Stimulated activated CD4-positive, alpha-beta T cell treated with anti-CD3 and anti-CD28 coated beads, Interleukin-12 subunit alpha, Interleukin-12 subunit beta, amount 100 ng/mL, for 24 hours (primary cell): ENCODE measurements at places on chromosomes 3 and 15.

- no peak for DNase-seq
Measured at GRCh38 chr3:42053476-42053875, 37.7 kb upstream of the TRAK1 start.

- DNase-seq, result no peak
Measured at GRCh38 chr15:79219393-79220056, 63.0 kb upstream of the ANKRD34C start.

GRCh38 chr3:123584284-123584987, 417 bp downstream of the HACD2 start:
- DNase-seq, result no peak

- no peak for DNase-seq
Measured at GRCh38 chr3:108131475-108132134, 40.8 kb upstream of the CD47 start.

DNA sequence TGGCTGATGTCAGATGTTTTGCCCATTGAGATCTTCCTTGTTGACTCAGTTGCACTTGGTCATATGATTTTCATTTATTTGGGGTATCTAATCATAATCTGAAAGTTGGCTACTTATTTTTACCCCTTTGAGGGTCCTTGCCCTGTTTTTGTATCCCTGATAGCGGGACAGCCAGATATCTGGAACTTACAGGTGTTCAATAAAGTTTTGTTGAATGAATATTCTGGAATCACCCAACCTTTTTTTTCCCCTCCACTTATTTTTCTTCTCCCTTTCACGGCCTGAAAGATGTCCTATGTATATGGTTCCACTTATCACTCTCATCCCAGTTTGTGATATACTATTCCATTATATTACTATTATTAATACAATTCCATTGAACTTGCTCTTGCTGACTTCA, 12.8 kb downstream of the CTNNB1 start:
- no peak for DNase-seq

DNA sequence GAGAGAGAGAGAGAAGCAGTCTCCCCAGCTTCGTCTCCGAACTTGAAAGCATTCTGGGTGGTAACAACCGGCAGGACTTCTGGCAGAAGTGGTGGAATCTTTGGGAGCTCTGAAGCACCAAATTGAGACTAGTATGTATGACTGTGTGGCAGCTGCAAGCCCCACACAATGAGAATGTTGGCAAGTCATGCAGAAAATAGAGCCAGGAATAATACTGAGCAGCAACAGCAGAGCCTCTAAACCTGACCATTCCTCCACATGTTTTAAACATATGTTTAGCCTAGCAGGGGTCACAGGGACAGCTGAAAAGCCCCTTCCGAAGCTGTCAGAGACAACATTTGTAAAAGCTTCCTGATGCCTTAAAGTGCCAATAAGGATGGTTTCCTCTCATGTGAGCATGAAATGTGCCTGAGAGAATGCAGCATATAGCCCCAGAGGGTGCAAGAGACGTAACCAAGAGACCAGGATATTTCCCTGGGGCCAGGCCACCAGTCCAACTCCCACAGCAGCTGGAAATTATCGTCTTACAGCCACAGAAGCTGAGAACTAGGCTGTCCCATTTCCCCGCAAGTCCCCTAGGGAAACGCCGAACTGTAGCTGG, 178.6 kb upstream of the CCDC54 start:
- DNase-seq, result no peak

DNA sequence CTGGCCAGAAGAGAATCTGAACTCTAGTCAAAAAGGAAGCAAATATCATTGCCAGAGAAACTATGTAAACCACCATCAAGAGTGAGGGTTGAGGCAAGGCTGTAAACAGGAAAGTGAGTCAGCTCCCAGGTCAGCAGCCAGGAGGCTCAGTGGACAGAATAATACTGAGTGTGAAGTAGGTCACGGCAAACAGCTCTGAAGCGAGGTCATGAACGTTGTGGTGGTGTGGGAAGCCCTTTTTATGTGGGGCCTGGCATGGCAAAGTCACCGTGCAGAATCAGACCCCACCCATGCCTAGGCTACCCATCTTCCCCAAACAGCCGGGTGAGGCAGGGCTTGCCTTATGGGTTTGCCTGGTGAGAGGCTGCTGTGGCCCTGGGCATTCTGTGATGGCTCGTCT, 43.9 kb downstream of the THBS1 start:
- no peak for DNase-seq

GRCh38 chr15:82040862-82041261, 5.0 kb downstream of the MEX3B start:
- DNase-seq, result no peak

DNA sequence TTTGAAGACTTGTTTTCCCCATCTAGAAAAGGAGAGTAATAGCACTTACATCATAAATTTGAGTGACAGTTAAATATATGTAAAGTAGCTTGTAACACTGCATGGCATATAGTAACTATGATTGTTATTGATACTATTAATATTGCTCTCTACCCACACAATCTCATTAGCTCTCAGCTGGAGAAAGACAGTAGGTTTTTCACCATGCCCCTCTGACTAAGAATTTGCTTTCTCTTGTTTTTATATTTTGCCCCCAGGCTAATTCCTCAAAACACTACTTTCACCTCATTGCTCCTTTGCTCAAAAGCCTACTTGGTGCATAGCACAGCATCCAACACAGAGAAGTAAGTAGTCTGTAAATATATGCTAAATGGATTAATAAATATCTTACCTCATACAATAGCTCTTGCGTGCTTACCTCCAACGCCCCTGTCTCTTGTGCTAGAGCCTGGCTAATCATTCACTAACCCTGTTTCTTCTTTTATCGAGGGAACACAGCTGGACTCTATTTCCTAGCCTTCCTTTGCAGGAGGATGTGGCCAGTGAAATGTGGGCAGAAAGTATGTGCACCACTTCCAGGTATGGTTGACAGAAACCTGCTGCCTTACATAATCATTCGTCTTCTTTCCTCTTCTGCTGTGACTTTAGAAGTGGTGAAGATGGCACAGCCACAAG, 190.0 kb downstream of the PLCH1 start:
- no peak for DNase-seq

DNA sequence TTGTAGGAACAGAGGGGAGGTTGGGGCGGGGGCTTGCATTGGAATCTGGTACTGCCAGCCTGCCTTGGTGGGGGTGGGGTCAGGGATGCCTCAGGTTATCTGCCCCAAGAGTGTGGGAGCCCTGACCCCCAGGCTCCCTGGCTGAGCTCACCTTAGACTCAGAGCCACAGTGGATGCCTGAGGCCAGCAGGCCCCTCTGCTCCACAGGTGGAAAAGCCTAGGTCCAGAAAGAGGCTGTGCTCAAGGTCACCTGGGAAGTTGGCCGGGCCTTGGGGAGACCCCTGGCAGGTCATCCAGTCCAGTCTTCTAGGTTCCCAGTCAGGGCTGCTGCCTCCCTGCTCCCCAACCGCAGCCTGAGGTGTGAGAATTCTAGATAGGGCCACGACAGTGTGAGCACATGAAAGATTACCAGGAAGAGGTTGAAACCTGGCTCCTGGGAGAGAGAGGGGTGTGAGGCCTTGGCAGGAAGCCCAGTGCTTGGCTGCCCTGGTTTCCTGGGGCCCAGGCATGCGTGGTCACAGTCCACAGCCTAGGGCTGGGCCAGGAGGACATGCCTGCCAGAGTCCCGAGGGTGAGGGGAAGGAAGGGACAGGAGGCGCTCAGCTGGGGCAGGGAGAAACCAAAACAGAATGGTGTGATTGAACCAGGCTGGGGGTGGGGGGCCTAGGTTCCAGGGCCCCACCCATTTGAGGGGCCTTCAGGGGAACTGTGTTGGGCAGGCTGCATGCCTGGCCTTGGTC, 4.9 kb downstream of the HDAC11 start:
- no peak for DNase-seq

- no peak for DNase-seq
Measured at GRCh38 chr3:190810957-190811356, 51.5 kb downstream of the GMNC start.

DNA sequence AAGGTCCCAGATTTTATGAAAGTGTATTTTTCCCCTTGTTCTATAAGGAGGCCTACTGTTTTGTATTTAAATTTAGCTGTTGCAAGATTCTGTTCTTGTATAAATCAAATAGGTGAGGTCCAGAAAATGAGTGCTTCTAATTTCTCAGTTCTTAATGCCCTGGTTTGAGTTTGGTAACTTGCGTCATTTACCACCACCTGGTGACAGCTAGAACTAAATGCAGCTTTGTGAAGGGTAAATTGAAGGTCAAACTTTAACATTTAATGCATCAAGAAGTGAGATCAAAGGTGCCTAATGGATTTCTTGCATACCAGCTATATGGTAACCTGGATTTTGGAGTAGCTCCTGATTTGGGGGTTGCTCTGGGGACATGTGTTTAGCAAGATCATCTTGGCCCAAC, 50.7 kb upstream of the POLR2M start:
- DNase-seq, result no peak

- DNase-seq, result no peak
Measured at GRCh38 chr15:78192826-78193594, 41.4 kb downstream of the ACSBG1 start.

DNA sequence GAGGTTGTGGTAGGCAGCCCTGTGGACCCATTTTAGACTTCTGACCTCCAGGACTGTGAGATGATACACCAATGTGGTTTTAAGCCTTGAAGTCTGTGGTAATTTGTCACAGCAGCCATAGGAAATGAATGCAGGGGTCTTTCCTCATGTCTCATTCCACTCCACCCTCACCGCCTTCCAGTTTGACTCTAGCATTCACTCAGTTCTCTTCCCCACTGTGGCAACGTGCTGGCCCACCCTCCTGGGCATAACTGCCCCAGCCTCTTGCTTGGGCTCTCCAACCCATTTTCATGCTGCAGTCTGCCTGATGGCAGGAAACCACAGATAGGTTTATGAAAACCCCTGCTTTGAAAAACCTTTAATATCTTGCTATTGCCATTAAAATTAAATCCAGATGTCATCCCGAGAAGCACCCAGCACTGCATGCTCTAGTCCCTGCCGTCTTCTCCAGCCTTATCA, 7.3 kb upstream of the TRNT1 start:
- DNase-seq, result no peak

DNA sequence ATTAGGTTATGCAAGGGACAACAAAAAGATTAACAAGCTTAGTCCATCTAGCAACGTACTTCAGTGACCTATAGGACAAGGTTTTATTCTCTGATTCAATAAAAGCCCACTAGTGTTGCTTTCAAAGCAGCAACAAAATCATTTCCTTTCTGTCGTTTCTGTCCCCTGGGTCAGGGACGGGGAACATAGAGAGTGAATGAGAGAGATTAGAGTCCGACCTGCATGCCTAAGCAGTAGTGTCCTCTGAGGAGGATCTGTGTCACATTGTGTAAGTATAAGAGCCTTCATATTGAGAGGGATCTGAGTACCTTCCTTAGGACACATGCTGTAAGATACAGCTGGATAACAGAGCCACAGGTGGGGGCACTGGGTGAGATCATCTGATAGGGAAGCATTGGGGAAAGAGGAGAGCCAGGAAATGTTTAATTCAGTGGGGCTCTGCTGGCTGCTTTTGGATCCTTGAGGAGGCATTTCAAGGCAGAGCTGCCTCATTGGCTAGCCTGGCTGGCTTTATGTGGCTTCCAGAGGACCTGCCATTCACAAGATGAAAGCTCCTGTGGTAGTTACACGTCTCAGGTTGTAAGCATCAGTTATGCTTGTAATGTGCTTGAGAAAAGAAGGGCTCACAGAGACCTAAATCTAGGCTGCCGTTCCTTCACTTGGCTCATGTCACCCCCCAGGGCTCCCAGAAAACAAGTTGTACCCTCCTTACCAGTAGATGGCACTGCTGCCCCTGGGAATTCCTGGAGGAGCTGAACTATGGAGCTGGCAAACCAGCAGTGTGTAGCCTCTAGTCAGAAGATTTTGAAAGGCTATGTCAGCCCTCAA, 2.7 kb downstream of the TMEM108 start:
- DNase-seq, result peak; percentile 38

DNA sequence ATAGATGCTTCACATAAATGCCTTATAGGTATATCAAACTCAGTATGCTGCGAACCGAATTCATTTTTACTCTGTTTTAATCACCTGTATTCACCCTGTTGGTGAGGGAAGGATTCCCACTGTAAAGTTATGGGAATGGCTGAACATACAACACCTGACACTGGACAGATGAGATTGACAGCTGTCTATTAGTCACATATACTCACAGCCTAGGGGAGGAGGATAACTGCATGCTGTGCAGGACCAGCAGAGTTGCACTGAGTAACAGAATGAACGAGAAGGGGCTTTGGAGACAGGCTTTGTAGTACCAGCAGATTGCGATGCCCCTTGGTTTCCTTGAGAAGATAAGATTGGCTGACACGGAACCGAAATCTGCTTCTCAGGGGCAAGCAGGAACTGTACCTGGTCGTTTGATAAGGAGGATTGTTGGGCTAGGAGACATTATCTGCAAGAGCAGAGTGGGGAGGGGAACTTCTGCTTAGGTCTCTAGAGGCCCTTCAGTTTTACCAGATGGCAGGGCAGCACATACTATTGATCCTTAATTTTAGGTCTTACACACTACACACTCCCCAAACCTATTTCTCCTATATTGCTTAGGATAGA, 43.5 kb upstream of the SLC22A13 start:
- DNase-seq, result no peak

DNA sequence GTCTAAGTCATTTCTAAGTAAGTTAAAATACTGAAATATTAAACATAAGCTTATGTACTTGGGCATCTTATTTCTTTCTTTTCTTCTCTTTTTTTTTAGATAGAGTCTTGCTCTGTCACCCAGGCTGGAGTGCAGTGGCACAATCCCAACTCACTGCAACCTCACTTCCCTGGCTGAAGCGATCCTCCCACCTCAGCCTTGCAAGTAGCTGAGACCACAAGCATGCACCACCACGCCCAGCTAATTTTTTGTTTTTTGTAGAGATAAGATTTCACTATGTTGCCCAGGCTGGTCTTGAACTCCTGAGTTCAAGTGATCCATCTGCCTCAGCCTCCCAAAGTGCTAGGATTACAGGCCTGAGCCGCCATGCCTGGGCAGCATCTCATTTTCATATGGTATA, 16.0 kb upstream of the ZNF710 start:
- no peak for DNase-seq

DNA sequence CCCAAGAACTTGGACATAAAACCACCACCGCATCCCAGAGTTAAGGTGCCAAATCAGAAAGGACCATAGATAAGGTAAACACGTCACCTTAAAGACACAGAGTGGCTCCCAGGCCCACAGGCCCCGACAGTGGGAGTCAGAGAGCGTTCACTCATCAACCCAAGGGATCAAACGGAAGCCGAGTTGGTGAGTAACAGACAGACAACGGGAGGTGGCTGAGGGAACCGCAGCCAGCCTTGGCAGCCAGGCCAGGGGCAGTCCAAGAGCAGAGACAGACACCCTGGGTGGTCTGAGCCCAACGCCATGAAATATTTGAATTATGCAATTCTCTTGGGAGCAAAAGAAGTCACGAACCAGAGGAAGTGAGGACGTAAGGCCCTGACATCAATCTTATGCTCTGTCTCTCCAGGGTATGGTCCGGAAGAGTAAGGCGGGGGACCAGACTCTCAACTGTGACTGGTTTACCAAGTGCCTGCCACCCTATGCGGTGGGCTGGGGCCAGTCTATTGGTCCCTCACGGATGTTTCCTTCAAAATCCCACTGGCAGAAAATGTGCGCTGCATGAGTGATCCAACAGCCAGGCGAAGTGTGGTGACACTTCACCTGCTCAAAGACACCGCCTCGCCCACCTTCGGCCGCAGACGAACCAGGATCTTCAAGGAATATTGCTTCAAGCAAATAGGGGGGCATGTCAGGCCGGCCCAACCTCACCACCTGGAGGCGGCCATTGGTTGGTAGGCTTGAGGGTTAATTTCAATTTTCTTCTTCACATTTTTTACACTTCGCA, 34.3 kb downstream of the TMEM44 start:
- no peak for DNase-seq
